ENCODE measurements at places on chromosomes 7 and 10.

DNA sequence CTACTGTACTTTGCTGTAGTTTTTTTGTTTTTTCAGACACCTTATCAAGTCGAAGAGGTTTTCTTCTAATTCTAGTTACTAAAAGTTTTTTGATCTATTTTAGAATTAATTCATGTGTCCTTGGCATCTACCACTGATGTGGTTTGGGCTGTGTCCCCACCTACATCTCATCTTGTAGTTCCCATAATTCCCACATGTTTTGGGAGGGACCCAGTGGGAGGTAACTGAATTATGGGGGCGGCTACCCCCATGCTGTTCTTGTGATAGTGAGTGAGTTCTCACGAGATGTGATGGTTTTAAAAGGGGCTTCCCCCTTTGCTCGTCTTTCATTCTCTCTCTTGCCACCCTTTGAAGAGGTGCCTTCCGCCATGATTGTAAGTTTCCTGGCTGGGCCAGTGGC, 154.6 kb upstream of the EEPD1 start:
- DNase-seq: no peak

DNA sequence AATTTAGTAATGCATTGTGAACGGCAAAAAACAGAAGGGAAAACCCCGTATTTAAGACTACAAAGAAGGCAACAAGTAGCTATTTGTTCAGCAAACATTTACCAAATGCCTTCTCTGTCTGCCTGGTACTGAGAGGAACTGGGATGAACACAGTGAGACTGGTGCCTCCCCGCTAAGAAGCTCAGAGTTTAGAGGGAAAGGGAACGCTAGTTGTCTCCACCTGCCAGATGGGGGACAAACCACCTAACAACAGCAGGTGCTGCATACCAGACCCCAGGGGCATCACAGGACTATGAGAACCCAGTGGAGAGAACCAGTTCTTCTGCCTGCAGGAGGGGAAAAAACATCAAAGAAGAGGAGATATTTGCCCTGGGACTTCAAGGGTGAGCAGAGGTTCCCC, 147.1 kb downstream of the SLC25A13 start:
- no peak for DNase-seq

GRCh38 chr7:122082670-122083069, 61.4 kb downstream of the AASS start:
- no peak for DNase-seq

DNA sequence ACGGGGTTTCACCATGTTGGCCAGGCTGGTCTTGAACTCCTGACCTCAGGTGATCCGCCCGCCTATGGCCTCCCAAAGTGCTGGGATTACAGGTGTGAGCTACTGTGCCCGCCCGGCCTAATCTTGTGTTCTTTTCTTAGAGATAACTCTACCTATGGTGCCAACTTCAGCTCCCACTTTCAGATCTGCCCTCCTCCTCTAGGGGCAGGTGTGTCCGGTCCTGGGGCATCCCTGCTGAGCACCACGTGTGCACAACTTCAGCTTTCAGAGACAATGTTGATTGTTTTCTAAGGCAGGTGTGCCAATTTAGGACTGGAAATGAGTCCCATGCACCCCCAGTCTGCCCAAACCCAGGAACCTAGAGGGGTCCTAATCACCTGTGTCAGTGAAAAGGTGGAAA, 18.5 kb upstream of the FXYD4 start:
- no peak for DNase-seq

DNA sequence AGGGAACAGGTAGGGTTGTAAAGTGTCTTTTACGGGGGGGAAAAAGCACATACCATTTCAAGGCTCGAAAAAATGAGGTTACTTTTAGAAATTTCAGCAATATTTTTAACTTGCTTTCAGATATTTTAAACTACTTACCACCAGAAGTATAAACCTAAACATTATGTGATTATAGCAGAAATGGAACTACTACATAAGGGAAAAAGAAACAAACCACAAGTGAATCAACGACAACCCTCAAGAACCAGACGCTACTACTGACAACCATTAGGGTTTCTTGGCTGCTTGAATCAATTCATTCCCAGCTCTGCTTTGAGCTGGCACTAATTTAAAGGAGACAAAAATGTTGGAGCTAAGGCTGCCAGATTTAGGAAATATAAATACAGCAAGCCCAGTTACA, 80.1 kb downstream of the ZFAND4 start:
- DNase-seq: no peak

DNA sequence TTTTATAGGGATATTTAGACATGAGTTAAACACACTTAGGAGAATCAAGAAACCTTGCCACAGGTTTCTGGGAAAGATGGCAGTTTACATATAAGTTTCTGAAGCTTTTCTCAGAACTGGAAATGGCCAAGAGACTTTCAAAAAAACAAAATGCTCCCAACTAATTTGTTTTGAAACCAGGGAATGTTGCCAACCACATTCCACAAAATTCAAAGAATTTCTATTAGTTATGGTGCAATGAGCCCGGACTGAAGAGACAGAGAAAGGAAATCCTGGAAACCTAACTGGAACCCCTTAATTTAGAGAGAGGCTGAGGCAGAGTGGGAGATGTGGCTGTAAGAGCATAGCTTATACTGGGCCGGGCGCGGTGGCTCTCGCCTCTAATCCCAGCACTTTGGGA, 128.5 kb downstream of the PTEN start:
- no peak for DNase-seq

DNA sequence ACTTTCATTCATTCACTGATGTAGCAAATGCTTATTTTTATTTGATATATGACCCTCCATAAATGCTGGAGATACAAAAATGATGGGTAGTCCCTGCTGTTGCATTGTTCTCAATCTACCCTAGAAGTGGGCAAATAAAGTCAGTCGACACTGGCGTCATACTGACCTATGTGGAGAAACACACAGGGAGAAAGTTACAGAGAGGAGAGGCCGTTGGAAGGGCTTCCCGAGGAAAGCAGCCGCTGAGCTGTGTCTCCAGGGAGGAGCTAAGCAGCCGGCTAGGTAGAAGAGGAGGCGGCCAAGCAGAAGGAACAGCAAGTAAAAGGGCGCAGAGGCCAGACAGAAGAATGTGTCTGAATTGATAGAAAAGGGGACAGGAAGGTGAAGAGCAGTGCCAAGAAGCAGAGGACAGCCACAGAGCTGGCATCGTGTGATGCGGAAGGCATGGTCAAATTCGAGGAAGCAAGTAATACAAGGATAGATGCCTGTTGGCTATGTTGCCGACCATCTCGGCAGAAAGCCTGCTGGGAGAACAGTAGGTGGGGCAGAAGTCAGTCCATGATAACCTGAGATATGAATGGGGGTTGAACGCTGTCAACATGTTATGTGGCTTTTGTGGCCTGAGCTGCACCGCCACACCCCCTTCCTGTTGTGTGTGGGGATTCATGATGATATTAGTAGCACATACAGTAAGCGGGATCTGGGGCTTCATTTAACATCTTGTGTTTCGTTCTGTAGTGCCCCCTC, 25.9 kb downstream of the ST8SIA6 start:
- DNase-seq: peak; percentile 76

DNA sequence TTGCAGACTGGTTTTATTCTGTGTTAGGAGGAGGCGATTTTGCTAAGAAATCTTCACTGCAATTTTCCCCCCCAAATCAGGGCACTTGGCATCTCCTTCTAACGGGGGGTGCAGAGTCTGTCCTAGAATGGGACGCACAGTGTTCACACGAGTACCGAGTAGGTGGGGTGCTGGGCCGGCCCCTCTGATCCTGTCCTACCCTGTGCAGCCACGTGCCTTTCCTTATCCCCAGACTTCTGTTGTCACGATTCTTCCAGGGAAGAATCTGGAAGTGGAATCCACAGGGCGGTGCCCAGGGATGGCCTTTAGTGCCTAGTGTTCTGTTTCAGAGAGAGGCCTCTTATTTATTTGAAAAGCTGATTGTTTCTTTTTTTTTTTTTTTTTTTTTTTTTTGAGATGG, 16.4 kb downstream of the CUX1 start:
- DNase-seq: no peak

GRCh38 chr10:36188080-36188453, 546.0 kb upstream of the FZD8 start:
- DNase-seq: no peak

GRCh38 chr7:92632791-92633190, 42.6 kb upstream of the FAM133B start:
- no peak for DNase-seq

DNA sequence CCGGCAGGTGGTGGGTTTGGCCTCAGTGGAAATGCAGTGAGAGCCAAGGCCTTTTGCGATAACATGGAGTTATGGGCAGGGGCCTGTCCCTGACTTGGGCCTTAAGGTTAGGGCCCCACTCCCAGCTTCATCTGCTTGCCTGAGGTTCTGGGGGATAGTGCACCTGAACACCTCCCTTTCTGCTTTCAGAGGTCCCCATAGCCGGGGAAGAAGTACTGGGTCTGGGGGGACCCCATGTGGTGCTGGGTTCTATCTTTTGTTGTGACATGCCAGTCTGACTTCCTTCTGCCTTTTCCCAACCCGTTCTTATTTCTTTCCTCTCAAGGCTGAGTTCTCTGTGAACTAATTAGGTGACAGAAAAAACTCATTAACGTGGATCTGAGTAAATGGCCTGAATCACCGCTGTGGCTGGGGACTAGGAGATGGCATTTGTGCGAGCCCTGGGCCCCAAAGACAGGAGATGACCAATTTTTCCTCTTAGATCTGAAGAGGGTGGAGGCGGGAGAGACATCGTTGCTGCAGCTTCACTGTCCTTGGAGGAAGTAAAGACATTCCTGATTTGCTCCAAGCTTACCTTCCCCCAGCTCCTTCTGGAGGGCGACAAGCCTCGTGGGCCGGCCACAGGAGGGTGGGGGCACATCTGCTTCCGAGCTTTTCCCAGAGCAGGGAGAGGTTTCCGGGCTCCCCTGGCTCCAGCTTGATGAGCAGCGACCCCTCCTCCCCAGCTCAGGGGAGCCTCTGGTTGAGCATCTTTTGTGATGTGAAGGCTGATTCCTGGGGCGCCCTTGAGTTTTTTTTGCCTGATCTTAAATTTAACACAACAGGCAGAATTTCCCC, 2.0 kb downstream of the AGAP3 start:
- no peak for DNase-seq

- no peak for DNase-seq
Observed at GRCh38 chr7:43495572-43495971, 87.3 kb upstream of the STK17A start.

DNA sequence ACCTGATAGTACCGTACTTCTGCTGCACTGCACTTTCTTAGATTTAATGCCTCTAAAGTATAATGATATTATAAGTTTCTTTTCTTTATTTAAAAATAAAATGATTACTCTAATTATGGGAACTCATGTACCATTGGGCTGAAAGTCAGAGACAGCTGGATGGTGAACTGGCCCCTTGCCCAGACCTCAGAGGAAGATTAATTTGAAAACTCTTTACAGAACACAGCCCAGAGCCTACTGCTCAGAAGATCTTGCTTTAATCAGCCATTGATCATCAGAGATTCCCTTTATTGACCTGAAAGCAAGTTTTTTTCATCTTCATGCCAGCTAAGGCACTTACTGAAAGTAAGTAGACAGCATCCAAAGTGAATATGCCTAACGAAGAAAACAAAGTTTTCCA, 341.7 kb downstream of the GFRA1 start:
- no peak for DNase-seq

DNA sequence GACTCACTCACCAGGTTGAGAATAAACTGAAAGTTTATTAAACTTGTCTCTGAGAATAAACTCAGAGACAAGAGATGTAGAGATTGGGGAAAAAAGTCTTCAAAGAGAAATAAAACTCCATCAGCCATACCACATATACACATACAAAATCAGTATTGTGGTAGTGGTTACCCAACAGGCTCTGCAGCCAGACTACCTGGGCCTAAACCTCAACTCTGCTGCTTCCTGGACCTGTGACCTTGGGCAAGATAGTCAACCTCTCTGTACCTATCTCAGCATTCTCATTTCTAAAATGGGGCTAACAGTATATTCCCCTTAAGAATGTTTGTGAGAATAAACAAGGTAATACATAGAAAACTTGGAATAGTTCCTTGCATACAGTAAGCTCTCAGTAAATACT, 15.3 kb downstream of the TPK1 start:
- DNase-seq: no peak

DNA sequence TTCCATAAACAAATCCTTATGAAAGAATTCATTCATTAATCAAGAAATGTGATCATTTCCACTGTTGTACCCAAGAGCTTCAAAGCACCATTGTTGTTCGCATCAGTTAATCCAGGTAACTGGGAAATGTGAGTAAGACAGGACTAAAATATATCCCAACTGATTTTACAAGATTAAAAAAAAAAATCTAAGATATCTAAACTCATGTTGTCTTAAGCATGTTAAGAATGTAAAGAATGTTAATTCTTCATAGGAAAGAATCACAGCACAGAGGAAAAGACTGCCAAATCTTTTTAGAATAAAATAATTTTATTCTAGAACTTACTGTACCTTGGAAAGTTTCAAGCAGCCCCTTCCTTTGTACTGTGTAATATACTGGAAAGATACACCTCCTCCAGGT, 16.4 kb downstream of the FZD1 start:
- no peak for DNase-seq

- peak; percentile 33 for DNase-seq
Observed at GRCh38 chr7:2313450-2314208, 612 bp downstream of the SNX8 start.

DNA sequence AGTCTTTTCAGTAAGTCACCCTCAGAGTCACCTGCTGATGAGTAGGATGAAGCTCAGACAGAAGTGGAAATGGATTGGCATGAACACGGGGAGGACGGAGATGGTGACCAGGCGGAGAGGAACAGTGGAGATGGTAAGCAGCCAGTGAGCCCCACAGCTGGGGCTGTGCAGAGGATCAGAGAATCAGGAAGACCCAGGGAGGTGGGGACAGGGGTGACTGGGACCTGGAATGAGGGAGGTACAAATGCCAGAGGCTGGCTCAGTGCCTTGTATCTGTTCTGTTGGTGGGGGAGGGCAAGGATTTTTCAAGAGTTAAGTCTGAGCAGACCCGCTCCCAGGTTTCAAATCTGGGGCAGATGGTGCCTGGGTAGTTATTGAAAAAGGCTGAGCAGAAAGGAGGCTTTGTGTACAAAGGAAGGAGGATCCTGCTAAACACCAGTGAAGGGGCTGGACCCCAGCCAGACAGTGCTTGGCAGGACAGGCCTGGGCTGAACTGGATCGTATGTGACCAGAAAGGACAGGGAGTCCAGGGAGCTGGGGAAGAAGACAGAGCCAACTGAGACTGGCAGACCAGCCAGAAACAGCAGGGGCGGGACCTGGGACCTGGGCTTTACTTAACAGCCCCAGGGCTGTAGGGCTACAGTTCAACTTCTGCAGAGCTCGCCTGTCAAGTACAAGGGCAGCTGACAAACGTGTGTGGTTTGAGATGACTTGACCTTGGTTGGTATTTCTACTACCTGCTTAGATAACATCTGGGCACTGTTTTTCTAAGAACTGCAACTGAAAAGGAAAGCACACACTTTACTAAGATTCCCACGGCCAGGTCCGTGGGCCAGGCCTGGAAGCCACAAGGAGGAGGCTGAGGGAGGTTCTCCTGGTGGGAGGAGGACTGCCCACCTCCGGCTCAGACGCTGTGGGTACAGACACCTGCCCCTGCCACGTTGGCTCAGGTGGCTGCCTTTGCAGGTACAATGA, 13.2 kb upstream of the FRMPD2 start:
- no peak for DNase-seq

GRCh38 chr7:7489546-7489945, 46.1 kb downstream of the COL28A1 start:
- no peak for DNase-seq

GRCh38 chr7:21086688-21087087, 300.0 kb upstream of the SP8 start:
- DNase-seq: no peak
